Activated naive CD4-positive, alpha-beta T cell treated with Interleukin-2 at 50 U/mL for 16 hours (primary cell): ENCODE measurements at places on chromosomes 6 and 20.

DNA sequence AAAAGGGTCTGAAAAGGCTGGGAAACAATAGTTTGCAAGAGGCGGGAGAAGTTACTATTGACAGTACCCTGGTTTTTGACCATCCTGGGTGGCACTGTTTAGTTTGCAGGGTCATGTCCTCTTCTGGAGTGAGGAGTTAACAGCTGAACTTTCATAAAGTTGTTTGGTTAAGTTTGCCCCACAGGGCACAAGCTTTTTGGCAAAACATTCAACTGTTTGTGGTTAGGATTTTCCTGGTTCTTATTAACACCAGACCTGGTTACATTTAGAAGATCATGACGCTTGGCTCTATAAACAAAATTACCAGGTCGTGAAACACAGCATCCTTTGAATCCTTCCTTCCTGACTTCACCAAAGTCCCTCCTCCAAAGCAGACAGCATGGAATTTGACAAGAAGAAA lies 106.1 kb downstream of the RIN2 start:
- DNase-seq: no peak

DNA sequence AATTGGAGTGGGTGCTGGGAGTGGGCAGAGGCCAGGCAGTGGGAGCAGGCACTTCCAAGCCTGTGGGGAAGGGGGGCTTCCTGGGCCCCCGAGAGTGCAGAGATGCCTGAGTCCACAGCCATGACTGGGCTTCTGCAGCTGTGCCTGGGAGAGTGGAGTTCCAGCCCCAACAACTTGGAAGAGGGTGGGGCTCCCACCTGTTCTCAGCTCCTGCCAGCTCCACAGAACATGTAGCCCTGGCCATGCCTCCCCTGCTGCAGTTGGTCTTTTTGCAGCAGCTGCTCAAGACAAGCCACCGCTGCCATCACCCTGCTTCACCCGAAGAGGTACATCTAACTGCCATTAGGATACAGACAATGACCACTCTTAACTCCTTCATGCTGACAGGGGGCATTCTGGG lies 1092.3 kb downstream of the KHDRBS2 start:
- DNase-seq: no peak

DNA sequence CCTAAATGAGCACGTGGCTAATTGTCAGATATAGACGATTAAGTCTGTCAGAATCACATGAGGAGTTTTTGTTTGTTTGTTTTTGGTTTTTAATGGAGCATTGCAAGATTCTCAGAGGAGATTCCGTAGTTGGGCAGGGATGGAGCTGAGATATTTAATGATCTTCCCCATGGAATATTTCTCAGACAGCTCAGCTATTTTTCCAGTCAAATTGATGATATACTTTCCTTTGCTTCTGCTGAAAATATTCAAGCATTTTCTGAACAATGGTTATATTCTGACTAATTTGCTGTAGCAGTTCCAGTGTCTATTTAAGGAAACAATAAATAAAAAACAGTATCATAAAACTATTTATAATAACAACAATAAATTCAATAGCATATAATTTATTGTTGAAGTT lies 348.4 kb downstream of the KIF16B start:
- DNase-seq: no peak

GRCh38 chr6:49506569-49507111 lies 6.9 kb downstream of the GLYATL3 start:
- DNase-seq: no peak

- no peak for DNase-seq
Measured at GRCh38 chr20:953742-954141, 37.6 kb upstream of the ANGPT4 start.

DNA sequence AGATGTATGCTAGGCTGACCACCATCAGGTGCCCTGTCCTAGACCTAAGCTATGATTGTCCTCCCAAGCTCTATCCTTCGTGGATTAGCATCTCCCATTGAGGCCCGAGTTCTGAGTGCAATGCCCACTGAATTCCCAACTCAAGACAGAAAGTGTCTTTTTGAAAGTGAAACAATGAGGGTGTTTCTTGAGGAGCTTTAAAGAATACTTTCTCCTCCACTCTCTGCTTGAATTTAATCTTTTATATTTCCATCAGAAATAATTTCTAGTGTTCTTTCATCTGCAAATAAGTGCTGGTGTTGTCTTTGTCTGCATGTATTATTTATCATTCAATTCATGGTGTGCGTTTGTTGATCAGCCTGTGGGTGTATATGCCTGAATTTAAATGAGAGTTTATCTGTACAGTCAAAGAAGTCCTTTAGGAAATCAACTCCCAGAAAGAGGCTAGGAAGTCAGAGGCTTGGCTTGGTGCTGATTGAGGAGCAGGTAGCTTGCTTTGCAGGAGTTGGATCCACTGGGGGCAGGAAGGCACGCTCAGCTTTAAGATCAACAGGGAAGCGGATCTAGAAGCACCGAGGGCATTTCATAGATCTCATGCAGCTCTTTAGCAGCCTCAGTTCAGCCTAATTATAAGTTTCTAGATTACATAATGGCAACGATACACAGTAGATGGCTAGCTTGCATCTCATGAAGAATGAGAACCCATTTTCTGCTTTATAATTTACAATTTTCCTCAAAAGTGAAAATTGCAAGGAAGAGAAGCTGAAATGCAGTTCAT lies 36.0 kb upstream of the CCN6 start:
- no peak for DNase-seq

DNA sequence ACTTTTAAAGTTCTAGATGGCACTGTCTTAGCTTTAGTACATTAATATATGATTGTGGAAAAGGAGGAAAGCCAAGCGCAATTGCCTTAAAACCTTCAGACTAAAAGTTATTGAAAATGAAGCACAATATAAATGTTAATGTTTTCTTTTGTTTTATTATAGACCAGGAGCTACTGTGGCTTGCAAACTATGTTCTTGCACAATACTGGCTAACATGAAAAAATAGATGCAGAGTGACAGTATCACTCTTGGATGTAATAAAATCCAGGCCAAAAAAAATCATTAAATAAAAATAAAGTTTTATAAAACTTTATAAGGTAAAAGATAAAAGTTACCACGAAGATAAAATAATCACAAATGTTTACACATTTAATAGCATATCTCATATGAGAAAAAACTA lies 18.3 kb upstream of the PLN start:
- DNase-seq: no peak

GRCh38 chr6:24743265-24743943 lies 24.4 kb upstream of the C6orf62 start:
- DNase-seq: peak; percentile 25

- no peak for DNase-seq
Measured at GRCh38 chr20:289693-290083, 862 bp downstream of the C20orf96 start.

- no peak for DNase-seq
Measured at GRCh38 chr6:62999796-63000195, 211.5 kb upstream of the FKBP1C start.

- DNase-seq: no peak
Measured at GRCh38 chr20:16415071-16416053, 157.9 kb downstream of the KIF16B start.

DNA sequence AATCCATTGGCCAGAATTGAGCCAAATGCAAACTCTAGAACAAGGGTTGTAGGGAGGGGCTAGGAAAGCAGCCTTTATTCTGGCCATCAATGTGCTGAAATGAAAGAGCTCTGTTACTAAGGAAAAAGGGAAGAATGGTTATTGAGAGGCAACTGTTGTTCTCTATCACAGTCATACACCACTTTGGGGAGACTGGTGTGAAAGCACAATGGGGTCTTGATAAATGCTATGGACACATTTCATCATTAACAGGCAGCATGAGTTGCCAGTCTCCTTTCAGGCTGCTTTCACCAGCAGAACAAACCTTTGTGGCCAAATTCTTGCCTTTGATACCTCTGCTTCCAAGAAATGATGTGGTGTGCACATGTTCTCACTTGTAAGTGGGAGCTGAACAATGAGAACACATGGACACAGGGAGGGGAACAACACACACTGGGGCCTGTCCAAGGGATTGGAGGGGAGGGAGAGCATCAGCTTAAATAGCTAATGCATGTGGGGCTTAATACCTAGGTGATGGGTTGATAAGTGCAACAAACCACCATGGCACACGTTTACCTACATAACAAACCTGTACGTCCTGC lies 86.2 kb downstream of the CDS2 start:
- no peak for DNase-seq

DNA sequence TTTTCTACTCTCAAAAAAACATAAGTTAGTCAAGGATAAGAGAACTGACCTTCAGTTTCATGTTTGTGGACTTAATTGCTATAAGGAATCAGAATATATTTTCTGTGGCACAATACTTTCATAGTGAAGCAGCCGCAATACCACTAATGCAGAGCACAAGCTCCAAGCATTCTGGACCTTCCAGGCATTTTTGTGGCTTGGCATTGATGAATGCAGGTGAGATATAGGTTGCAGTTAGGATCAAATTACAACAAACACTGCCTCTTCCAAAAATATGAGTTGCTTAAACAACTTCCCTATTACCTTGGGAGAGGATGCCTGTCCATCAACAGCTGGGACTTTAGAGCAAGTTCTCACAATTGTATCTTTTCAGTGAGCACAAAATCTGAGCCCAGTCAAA lies 162.8 kb upstream of the RSPO3 start:
- DNase-seq: no peak

GRCh38 chr20:45426320-45427016 lies 10.5 kb downstream of the PIGT start:
- DNase-seq: no peak

GRCh38 chr20:34538671-34539123 lies 19.8 kb upstream of the MAP1LC3A start:
- DNase-seq: peak; percentile 65
